CD4-positive, alpha-beta T cell (primary cell): ENCODE measurements at places on chromosomes 6 and 20.
A peak's percentile ranks its signal among the peaks of the same experiment; 100 is the strongest.

DNA sequence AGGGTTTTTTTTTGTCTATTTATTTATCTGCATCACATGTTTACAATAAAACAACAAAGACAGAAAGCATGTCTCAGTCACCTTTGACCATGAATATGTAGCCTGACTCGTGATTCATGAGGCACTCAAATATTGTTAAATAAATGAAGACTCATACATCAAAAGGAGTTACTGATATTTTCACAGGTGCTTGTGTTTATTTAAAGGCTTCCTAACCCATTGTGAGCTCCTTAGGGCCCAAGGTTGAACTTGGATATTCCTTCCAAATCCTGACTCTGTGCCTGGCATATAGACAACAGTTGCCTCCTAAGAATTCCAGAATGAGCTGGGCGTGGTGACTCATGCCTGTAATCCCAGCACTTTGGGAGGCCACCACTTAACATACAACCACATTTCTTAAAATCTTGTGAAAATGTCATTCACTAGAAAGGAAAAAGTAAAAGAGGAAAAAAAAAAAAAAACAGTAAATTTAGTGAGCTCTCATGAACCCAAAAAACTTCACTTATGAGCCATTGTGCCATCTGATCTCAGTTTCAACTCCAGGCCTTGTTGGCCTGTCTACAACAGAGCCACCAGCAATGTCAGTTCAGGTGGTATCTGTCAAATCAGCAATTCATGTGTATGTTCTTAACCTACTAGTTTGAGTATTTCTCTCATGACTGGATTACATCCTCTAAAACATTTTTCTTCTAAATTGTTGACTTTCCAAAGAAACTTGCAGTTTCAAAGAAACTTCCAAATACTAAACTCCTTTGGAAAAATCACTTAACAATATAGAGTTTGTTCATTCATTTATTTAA is 162.7 kb upstream of the MARCKS start:
- no peak for DNase-seq

DNA sequence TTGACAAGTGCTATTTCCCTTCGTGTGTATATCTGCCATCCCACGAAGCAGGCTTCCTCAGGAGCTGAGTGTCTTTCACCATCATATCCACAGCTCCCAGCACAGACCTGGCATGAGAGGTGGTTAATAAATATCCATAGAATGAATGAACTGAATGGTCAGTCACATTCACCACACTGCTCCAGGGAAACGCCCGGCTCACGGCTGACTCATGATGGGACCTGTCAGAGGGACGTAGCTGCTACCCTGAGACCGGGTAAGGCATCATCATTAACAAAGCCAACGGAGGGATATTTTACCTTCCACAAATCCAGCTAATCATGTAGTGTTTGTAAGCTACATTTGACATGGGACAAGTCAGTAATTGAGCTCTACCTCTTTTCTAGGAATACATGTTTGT is 12.5 kb downstream of the AGPAT4 start:
- DNase-seq, result no peak

GRCh38 chr6:12716298-12716916 is at the start of gene PHACTR1:
PHACTR1 (plus strand) TSS chr6:12716767.
- DNase-seq, result no peak

DNA sequence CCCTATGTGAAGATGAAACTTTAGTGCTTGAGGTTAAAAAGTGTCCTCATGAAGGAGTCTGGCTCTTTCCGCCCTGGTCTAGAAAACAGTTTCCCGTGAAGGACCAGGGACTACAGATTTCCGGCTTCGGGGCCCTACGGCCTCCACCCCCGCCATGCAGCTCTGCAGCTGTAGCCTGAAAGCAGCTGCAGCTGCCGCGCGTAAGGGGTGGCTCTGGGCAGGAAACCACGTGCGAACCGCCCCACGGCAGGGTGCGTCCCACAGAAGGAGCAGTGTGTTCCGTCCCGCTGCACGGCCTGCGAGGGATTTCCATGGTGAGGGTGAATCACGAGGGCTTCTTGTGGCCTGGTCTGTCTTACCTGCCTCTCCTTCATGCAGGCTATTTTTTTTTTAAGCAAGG is 117.0 kb downstream of the ERMARD start:
- peak; percentile 45 for DNase-seq

GRCh38 chr20:49028684-49029083 is 17.4 kb upstream of the CSE1L start:
- no peak for DNase-seq

DNA sequence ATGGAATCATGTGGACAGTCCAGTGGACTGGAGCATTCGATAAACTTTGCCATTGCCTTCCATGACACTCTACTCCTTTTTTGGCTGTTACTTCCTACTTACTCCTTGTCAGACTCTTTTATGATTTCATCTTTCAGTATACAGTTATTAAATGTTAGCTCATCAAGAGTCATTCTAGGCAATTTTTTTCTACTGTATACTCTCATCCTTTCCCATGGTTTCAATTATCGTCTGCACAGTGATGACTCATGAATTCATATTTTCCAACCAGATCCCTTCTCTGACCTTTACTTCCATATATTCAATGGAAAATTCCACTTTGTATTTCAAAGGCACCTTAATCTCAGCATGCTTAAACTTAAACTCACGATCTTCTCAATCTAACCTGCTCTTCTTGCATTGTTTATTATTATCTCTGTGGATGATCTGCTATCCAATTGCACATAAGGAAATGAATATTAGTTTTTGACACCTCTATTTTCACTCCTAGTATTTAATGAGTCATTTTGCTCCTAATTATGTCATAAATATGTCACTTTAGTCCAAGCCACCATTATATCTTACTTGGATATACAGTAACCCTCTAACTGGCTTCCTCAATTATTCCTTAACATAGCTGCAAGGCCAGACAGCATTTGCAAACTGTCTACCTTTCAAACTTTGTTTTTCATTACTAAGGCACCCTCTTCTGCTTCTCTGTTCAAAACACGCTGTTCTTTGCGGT is 427.5 kb downstream of the PHF3 start:
- no peak for DNase-seq

- DNase-seq, result no peak
Observed at GRCh38 chr6:1678201-1678600, 68.5 kb downstream of the FOXC1 start.

- no peak for DNase-seq
Observed at GRCh38 chr6:119603501-119603900, 253.9 kb upstream of the MAN1A1 start.

GRCh38 chr6:166592821-166593220 is 6.3 kb upstream of the RAMACL start:
- no peak for DNase-seq

DNA sequence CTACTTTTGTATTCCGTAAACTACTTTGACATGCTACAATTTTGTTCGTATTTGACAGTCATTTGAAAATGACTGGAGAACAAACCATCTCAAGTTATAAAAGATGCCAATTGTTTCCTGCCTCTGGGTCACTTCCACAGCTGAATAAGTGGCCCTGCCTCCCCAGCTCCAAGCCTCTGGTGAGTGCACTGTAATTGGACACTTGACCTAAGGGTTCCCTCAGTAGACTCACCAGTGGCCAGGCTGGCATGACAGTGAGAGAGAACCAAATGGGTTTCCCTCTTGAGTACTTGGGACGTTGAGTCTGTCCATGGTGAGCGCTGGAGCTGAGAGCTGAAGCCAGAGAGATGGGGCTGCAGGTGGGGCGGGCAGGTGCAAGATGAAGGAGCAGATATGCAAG is 57.1 kb downstream of the SLC35D3 start:
- no peak for DNase-seq

DNA sequence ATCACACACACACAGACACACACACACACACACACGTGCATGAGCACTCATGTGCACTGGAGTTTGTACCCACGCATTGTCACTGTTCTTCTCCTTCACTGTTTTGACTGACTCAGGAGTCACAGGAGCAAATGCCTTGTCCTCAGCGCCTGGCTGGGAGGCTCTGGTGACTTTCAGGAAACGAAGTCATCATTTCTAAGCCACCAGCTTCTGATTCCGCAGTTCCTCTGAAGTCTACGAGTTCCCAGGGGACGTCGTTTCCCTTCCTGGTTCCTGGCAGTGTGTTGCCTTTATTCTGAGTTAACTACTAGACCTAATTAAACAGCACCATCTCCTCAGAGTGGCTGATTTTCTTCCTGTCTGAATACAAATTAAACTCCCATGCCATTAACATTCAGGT is 82.2 kb upstream of the PMEPA1 start:
- no peak for DNase-seq
